Fibroblast of skin of right quadriceps (primary cell): ENCODE measurements at places on chromosomes 16 and 17.

- DNase-seq: no peak
These were observed 397 bp downstream of the NCOR1 start for GRCh38 chr17:16215002-16215272.

DNA sequence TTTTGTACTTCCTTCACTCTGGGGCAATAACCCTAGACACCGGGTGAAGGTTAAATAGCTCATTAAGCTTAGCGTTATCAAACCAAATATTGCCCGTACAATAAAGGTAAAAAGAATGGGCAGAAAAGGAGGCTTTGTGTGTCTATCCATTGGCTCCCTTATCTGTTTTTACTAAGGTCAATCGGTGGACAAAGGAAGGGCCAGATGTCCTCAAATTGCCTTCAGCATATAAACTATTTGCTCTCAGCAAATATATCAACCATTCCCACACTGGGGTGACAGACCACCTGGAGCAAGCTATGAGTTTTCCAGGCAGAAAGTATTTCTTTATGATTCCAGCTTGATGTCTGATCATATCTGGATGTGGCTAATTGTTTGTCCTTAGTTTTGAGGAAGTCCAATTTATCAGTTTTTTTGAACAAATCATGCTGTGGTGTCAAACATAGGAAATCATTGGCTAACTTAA is 25.3 kb upstream of the WIPI1 start:
- no peak for DNase-seq

GRCh38 chr17:69516911-69517310 is 102.4 kb downstream of the MAP2K6 start:
- peak; percentile 54 for DNase-seq

DNA sequence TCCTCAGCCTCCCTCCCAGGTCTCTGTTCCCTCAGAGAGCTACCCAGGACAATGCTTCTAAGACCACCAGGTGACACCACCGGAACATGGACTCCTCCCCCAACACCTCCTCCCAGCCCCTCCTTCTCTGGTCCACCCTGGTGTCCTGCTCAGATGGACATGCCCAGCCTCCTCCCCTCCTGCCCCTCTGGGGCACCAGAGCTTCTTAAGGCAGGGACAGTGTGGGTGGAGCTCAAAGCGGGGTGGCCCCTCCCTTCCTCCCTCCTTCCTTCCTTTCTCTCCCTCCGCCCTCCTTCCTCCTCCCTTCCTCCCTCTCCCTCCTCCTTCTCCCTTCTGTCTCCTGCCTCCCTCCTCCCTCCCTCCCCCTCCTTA is 22.7 kb downstream of the TRPV3 start:
- DNase-seq: no peak

GRCh38 chr16:82055728-82056549 is 20.9 kb downstream of the HSD17B2 start:
- DNase-seq: no peak

DNA sequence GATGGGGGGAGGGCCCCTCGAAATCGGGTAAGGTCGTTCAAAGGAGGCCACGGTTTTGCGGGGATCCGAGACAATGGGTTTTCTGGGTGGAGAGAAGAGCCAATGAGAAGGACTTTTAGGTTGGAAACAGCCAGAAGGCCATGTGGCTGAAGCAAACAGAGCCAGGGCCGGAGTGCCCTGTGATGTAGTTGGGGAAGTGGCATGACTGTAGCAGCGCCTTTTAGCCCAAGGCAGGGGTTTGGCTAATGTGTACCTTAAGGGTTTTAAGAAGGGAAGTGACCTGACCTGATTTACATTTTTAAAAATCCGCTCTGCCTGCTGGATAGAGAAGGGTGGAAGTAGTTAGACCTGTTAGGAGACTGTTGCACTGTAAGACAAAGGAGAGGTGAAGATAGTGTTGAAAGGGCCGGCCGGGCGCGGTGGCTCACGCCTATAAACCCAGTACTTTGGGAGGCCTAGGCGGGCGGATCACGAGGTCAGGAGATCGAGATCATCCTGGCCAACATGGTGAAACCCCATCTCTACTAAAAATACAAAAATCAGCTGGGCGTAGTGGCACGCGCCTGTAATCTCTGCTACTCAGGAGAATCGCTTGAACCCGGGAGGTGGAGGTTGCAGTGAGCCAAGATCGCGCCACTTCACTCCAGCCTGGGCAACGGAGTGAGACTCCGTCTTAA is 1.0 kb downstream of the LYRM1 start:
- peak; percentile 47 for DNase-seq

- DNase-seq: no peak
These were observed at the start of gene CPNE7 for GRCh38 chr16:89575247-89576152. Gene CPNE7, plus strand, starts transcription at chr16:89575758. Its CDS starts 140 bp downstream, at chr16:89575898.

DNA sequence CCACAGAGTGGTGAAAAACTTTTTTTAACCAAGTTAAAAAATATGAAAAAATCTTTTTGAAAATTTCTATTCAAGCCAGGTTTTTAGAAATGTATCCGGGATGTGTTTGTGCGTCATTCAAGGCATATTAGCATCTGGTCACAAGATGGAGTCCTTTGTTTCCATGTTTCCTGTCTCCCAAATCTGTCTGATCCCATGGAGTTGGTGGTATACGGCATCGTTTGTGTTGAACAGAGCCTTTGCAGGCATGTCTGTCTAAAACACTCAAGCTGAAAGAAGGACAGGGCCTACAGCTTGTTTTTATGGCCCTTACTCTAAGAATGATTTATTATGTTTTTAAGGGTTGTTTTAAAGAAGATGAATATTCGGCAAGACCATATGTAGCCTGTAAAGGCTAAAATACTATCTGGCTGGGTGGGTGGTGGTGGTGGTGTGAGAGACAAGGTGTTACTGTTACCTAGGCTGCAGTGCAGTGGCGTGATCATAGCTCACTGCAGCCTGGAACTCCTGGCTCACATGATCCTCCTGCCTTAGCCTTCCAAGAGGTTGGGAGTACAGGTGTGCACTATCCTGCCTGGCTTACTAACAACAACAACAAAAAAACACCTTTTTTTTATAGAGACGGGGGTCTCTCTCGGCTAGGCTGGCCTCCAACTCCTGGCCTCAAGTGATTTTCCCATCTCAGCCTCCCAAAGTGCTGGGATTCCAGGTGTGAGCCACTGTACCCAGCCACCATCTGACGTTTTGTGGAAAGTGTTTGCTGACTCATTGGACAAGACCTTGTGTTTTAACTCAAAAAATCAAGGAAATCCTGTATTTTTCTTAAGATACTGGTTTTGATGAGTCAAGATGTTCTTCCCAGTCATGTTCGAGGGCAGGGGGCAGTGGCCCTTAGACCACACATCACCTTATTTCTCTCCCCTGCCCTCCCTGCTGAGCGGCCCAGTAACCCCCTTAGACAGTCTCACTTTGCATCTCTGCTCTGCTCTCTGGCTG is 52.2 kb downstream of the NDE1 start:
- peak; percentile 26 for DNase-seq

DNA sequence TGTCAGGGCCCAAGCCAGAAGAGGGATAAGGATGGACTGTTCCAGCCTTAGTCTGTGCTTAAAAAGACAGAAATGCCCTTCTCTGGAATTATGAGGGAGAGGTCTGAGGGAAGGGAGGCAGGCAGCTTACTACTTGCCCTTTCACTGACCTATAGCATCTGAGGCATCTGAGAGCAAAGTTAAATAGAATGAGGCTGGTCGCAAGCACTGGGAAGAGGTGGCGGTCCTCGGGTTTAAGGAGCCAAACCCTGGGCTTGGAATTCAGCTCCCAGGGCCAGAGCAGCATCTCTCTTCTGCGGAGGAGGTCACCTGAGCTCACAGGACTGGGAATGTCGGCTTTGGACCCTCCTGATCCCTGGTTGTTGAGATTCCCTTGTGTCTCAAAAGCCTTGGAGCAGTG is 3.1 kb upstream of the LIMD2 start:
- no peak for DNase-seq

DNA sequence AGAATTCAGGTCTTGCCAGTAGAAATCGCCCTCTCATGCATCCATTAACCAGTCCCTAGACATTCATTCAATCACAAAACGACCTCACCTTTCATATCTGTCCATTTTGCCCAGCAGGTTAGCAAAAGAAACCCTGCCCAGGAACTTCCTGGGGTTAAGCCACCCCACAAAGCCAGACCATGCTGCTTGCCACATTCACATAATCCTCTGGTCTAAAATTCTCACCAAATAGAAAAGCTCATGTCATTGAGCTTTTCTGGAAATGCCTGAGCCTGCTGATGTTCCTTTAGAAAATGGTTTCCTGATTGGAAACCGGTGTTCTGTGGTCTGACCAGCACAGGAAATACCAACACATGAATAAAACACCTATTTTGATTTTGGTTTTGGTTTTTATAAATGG is 21.6 kb upstream of the DYNLRB2 start:
- DNase-seq: no peak

- peak; percentile 80 for DNase-seq
These were observed 20.6 kb downstream of the MAP2K4 start for GRCh38 chr17:12041312-12041711.

- no peak for DNase-seq
These were observed 6.2 kb downstream of the NACA2 start for GRCh38 chr17:61584866-61585265.

DNA sequence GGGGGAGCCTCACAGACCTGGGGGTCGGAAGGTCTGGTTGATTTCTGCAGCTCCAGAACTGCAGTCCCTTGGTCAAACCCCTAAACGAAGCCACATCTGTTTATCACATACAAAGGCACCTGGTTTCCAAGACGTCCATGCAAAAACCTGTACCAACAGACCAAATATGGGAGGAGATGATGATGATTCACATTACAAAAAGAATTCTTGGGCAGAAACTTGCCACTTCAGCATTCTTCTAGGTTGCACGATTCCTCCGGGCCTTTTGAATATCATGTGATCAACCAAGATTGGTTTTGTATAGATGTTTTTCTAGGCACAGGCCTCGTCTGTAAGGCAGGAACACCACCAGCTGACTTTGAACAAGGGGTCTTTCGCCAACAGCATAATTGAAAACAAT is 466.3 kb downstream of the SOX9 start:
- DNase-seq: no peak

DNA sequence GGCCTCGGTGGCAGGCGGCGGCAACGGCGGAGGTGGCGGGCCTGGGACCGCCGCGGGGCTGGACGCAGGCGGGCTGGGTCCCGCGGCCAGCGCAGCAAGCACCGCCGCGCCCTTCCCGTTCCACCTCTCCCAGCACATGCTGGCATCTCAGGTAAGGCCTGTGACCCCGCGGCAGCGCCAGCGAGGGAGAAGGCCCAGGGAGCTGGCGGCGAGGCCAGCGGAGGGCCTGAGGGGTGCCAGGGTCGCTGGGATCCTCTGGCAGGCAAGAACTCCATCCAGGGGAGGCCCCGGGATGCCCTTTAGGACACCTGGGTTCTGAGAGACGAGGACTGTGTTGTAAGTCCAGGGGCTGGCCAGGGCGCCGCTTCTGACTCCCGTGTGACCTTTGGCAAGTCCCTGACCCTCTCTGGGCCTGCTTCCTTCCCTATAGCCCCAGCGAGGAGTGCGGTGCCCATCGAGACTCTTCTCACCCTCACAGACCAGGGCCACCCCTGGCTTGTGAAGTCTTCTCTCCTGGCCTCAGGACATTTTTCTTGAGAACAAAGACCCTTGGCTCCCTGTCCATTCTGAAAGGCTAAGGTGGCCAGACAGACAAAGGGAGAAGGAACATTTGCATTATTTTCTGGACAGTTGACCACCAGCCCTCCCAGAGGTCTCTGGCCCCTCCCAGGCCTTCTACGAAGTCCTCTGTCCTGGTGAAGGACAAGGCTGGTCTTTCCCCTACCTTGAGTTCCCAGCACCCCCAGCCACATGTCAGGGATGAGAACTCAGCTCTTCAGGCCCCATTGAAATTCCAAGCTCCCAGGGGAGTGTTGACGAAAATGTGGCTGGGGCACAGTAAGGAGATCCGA is 6.3 kb downstream of the TBX2 start:
- DNase-seq: no peak

DNA sequence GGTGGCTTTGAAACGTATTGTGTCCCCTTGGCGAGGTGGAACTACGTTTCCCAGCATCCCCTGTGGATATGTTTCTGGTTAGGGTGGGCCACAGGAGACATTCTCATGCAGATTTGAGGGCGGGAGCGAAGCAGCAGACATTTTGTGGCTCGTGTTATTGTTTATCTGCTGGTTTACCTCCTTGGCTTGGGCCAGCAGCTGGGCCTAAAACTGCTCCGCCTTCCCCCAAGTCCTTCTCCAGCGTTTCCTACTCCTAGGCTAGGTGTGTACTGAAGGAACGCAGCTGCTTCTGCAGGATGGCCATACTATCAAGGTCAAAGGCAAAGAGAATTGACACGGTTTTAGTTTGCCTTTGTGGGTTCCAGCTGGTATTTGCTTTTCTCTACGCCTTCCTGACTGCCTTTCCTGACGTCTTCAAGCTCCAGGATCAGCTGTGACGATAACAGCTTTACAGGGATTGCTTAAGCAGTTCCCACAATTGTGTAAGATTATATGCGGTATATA is 17.2 kb upstream of the WSB1 start:
- no peak for DNase-seq

DNA sequence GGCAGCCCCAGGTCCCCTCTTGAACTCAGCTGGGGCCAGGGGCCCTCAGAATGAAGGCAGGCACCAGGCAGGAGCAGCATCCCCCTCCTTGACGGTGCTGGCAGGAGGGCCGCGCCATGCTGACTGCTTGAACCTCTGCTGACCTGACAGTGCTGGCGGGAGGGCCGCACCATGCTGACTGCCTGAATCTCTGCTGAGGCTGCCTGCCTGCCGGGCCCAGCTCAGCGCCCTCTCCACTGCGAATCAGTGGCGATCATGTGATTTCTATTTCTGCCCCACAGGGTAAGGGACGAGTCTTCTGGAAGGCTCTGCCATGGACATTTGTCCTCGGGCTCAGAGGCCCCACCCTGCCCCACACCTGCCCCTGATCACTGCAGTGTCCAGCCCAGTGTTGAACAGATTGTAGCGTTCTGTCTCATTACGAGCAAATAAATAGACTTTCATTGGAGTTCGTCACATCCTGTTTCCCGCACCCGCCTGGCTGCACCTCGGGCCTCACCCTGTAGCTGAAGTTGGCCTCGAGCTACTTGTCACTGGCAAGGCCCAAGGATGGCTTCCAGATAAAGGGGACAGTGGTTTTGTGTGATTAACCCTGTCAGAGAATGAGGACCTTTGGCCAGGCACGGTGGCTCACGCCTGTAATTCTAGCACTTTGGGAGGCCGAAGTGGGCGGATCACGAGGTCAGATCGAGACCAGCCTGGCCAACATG is 8.6 kb downstream of the C16orf90 start:
- no peak for DNase-seq

DNA sequence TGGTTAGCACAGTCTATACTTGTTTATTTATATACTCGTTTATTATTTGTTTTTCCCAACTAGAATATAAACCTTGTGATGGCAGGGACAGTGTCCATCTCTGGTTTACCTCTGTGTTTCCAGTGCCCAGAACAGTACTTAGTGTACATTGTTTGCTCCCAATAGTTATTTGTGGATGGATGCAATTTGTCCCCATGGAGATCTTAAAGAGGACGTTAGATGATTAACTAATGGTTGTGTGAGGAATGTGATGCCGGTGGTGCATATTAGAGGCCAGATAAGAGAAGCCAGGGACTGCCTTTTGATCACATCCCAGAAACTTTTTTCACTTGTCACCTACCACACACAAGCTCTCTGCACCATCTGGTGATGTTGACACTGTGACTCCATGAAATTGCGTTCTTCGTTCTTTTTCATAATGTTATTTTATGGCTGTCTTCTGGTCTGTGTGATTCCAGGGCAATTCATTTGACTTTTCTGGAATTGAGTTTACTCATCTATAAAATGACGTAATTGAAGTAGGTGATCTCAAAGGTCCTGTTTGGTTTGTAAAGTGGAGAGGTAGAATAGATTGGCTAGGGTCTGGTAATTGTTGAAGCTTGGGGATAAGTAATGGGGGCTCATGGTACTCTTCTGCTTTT is 1.2 kb downstream of the COX10 start:
- no peak for DNase-seq
